ENCODE measurements at places on chromosomes 4 and X. TPM values are rescaled to one million over a fixed set of nuclear protein-coding genes. Genes with fewer than 3 reads are reported as not detected.

The STK32B gene
- total RNA-seq, result 4.1 TPM

The SMPX gene
- total RNA-seq, result 1.2 TPM

The ESX1 gene
- total RNA-seq, result not detected

The SMAD1 gene
- total RNA-seq, result 81.4 TPM

The ZCCHC13 gene
- total RNA-seq, result not detected

The TKTL2 gene
- total RNA-seq, result not detected

The CETN2 gene
- total RNA-seq, result 44.1 TPM

The TIGD2 gene
- 3.3 TPM for total RNA-seq

The OTOP1 gene
- total RNA-seq, result not detected

The RNF212 gene
- total RNA-seq, result 2.3 TPM

The ZIC3 gene
- not detected for total RNA-seq

The NSUN7 gene
- not detected for total RNA-seq

The SRPK3 gene
- 6.4 TPM for total RNA-seq

The BBS12 gene
- total RNA-seq, result 5.7 TPM

The MAOA gene
- 60.2 TPM for total RNA-seq

The DTHD1 gene
- total RNA-seq, result 2.4 TPM

The MAGEB4 gene
- not detected for total RNA-seq

The ACOX3 gene
- total RNA-seq, result 17.9 TPM

The GPR34 gene
- 5.4 TPM for total RNA-seq

The SLC4A4 gene
- total RNA-seq, result 0.29 TPM

The FGF5 gene
- not detected for total RNA-seq

The AVPR2 gene
- 5.2 TPM for total RNA-seq

The TCP11X2 gene
- not detected for total RNA-seq

The ZFX gene
- total RNA-seq, result 121 TPM

The ZNF518B gene
- total RNA-seq, result 105 TPM

The SPANXC gene
- total RNA-seq, result not detected

The CFAP47 gene
- 0.09 TPM for total RNA-seq

The SNCA gene
- total RNA-seq, result 18.7 TPM

The RIPPLY1 gene
- total RNA-seq, result not detected

The SAP30 gene
- total RNA-seq, result 29.5 TPM

The TMEM31 gene
- total RNA-seq, result not detected

The C4orf36 gene
- 4.8 TPM for total RNA-seq

The TRIML2 gene
- not detected for total RNA-seq

The TLR2 gene
- total RNA-seq, result 10.0 TPM

The MMGT1 gene
- total RNA-seq, result 42.6 TPM

The ARFIP1 gene
- total RNA-seq, result 75.6 TPM

The TIGD4 gene
- total RNA-seq, result 3.9 TPM

The MAGEA6 gene
- total RNA-seq, result not detected

The NUDT11 gene
- 10.9 TPM for total RNA-seq

The CSN1S1 gene
- not detected for total RNA-seq

The CSAG3 gene
- not detected for total RNA-seq

The RADX gene
- total RNA-seq, result 13.7 TPM

The LIMCH1 gene
- 12.9 TPM for total RNA-seq

The BOD1L1 gene
- 46.2 TPM for total RNA-seq

The HTR2C gene
- not detected for total RNA-seq

Measured in uterus (tissue), 4 donors.